NCI-H1417 (cell line): ENCODE measurements at places on chromosomes 16 and 17.

DNA sequence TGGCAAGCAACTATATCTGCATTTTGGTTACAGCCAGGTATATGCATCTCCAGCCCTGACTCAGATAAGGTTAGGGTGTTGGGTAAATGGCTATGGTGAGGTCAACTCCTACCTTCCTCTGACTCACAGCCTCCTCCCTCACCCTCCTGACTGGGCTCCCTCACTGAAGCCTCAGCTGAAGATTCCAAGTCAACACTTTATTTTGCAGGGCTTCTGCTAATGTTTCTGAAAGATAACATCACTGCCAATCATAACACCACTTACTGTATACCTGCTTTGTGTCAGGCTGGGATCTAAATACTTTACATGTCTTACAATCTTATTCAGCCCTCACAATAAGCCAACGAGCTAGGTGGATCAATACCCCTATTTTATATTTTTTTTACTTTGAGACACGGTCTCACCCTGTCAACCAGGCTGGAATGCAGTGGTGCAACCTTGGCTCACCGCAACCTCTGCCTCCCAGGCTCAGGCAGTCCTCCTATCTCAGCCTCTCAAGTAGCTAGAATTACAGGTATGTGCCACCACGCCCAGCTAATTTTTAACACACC is 47.8 kb upstream of the GCSH start:
- no peak for DNase-seq

- no peak for DNase-seq
Observed at GRCh38 chr17:64448665-64449512, at the start of gene MILR1. MILR1 (plus strand) TSS chr17:64449115; CDS start chr17:64449169, 54 bp downstream.

GRCh38 chr16:16062023-16062937 is 112.9 kb downstream of the ABCC1 start:
- no peak for DNase-seq

GRCh38 chr17:80724775-80725266 is 180.2 kb downstream of the RPTOR start:
- no peak for DNase-seq

DNA sequence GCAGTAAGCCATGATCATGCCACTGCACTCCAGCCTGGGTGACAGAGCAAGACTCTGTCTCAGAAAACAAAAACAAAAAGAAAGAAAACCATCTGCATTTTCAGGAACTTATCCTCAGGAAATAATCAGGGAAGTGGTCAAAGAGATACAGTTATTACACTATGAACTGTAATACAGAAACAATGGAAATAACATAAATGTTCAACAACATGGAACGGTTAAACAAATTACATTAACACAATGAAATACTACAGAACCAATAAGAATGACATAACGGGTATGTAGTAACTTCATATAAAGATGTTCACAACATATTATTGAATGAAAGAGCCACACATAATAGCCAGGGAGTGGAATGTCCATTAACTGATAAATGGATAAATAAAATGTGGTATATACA is 6.7 kb downstream of the BBS2 start:
- DNase-seq: no peak

GRCh38 chr17:57523926-57524632 is 221.0 kb downstream of the CCDC182 start:
- DNase-seq: peak; percentile 53
